ENCODE measurements at places on chromosomes 1 and 21. TPM values are rescaled to one million over a fixed set of nuclear protein-coding genes. Genes with fewer than 3 reads are reported as not detected.

DNA sequence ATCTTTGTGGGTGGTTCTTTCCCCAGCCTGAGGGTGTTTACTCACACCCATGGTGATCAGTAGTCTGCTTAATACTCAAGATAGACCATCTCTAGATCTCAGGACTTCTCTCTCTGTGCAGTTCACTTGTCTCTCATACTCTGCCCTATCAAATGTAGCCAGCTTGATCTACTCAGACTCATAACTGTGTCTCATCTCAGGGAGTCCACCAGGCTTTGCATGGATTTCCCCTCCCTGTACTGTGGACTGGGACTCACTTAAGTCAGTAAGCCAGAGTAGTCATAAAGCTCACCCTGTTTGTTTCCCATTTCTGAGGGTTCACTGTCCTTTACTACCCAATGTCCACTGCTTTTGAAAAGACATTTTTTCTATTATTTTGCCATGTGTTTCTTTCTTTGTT lies 41.8 kb downstream of the LYPLAL1 start:
- no peaks in the 10 kb centered on the region for H3K27me3 ChIP-seq
- no peaks in the 10 kb centered on the region for H3K4me1 ChIP-seq
- no peak overlapping the region for H3K27ac ChIP-seq

DNA sequence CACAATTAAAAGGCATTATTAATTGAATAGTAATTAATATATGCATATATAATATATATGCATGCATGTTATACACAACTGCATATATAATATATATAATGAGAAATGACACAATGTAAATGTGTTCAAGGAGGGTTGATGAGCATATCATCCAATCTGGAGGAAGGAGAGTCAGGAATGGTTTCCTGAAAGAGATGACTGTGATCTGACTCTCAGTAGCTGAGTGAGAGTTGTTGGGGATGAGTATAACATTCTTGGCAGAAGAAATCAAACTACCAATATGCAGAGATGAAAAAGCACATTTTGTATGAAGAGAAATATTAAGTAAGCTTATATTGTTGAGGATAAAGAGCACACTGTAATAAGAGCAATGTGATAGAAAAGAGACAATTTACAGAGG lies 37.3 kb downstream of the F13B start:
- no peak overlapping the region for H3K27ac ChIP-seq
- no peaks in the 10 kb centered on the region for H3K36me3 ChIP-seq
- DNase-seq: no peak
- no peaks in the 10 kb centered on the region for H3K27me3 ChIP-seq

GRCh38 chr21:23534850-23535249 lies 2072.4 kb downstream of the MRPL39 start:
- DNase-seq: no peak
- H3K27me3 ChIP-seq: no peaks in the 10 kb centered on the region
- H3K4me3 ChIP-seq: no peak overlapping the region
- no peaks in the 10 kb centered on the region for H3K4me1 ChIP-seq
- H3K27ac ChIP-seq: no peak overlapping the region
- H3K36me3 ChIP-seq: no peaks in the 10 kb centered on the region

GRCh38 chr1:100624886-100625610 lies 87.1 kb downstream of the GPR88 start:
- DNase-seq: no peak
- no peaks in the 10 kb centered on the region for H3K27me3 ChIP-seq
- H3K4me3 ChIP-seq: no peak overlapping the region
- peaks cover 11% of the 10 kb centered on the region for H3K4me1 ChIP-seq
- H3K27ac ChIP-seq: no peak overlapping the region
- H3K36me3 ChIP-seq: no peaks in the 10 kb centered on the region

- no peaks in the 10 kb centered on the region for H3K27me3 ChIP-seq
- peak overlapping the region; percentile 6 for H3K4me3 ChIP-seq
- DNase-seq: peak; percentile 30
- peak overlapping the region; percentile 17 for H3K27ac ChIP-seq
- H3K36me3 ChIP-seq: no peaks in the 10 kb centered on the region
- H3K4me1 ChIP-seq: peaks cover 4% of the 10 kb centered on the region
These were observed 355.0 kb upstream of the ESRRG start for GRCh38 chr1:217078078-217078690.

GRCh38 chr1:169052727-169053126 lies 53.8 kb upstream of the ATP1B1 start:
- H3K36me3 ChIP-seq: no peaks in the 10 kb centered on the region
- no peak overlapping the region for H3K4me3 ChIP-seq
- no peaks in the 10 kb centered on the region for H3K27me3 ChIP-seq
- H3K27ac ChIP-seq: no peak overlapping the region
- no peaks in the 10 kb centered on the region for H3K4me1 ChIP-seq
- DNase-seq: no peak

DNA sequence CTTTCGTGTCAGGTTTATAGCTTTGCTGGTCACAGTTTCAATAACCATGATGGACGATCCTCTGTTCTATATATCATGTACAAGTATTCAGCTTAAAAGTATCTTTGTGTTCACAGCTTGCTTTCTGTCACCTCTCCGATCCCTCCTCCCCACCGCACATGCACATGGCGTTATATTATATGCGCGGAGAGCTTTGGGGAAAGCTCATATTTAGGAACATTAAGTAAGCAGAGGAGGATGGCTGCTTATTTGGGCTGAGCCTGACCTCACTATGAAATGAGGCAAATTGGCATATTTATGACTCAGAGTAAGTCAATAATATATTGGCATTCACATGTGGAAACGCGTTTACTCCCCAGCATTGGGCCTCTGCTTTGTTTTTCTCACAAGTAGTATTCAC lies 360.5 kb downstream of the HLX start:
- no peak overlapping the region for H3K4me3 ChIP-seq
- no peaks in the 10 kb centered on the region for H3K4me1 ChIP-seq
- H3K27me3 ChIP-seq: no peaks in the 10 kb centered on the region
- no peak overlapping the region for H3K27ac ChIP-seq
- no peak for DNase-seq

- no peaks in the 10 kb centered on the region for H3K4me1 ChIP-seq
- no peaks in the 10 kb centered on the region for H3K36me3 ChIP-seq
- no peaks in the 10 kb centered on the region for H3K27me3 ChIP-seq
- H3K4me3 ChIP-seq: no peak overlapping the region
These were observed 255.8 kb downstream of the TGFB2 start for GRCh38 chr1:218600968-218601367.

HES2 gene
- not detected for total RNA-seq

ZNF687 gene
- 14.8 TPM for total RNA-seq

SEMA4A gene
- 4.0 TPM for total RNA-seq

PTGER3 gene
- total RNA-seq: 6.1 TPM

CCDC181 gene
- 0.78 TPM for total RNA-seq
